ENCODE measurements at places on chromosomes 1 and 21.

GRCh38 chr1:234661317-234661928 lies 51.4 kb upstream of the IRF2BP2 start:
- DNase-seq, result no peak
- peaks cover 37% of the 10 kb centered on the region for H3K4me1 ChIP-seq
- no peaks in the 10 kb centered on the region for H3K27me3 ChIP-seq

DNA sequence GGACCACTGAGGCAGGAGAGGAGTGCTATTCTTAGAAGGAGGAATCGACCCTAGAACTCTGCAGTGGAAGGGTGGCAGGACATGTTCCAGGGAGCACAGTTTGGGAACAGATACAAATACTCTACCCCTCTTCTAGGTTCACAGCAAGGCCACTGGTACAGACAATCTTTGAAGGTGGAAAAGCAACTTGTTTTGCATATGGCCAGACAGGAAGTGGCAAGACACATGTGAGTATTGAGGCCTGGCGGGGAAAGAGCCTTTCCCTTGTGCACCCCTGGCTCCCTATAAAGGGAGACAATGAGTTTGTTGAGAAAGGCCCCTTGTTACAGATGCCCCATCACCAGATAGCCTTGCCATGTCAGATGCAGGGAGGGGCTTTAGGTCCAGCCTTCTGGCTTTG lies 17.8 kb downstream of the KIF2C start:
- H3K36me3 ChIP-seq, result peaks cover 43% of the 10 kb centered on the region
- no peaks in the 10 kb centered on the region for H3K27me3 ChIP-seq
- H3K4me3 ChIP-seq, result no peak overlapping the region
- DNase-seq, result no peak

DNA sequence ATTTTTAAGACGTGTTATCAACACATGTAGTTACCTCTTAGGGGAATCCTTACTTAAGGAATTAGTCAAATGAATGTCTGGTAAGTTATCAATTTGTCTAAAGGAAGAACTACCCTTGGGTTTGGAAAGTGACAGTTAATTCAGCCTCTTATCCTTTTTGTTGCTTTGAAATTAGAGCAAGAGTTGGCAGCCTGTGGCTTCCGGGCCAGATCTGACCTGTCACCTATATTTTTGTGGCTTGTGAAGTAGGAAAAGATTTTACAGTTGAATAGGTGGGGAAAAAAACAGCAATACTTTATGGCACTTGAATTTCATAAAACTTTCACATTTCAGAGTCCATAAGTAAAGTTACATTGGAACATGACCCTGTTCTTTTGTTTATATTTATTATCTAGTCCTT lies 5.5 kb downstream of the MRPS6 start:
- H3K4me1 ChIP-seq, result peaks cover 33% of the 10 kb centered on the region
- H3K27ac ChIP-seq, result no peak overlapping the region
- peaks cover 3% of the 10 kb centered on the region for H3K36me3 ChIP-seq
- no peak for DNase-seq
- H3K4me3 ChIP-seq, result no peak overlapping the region

DNA sequence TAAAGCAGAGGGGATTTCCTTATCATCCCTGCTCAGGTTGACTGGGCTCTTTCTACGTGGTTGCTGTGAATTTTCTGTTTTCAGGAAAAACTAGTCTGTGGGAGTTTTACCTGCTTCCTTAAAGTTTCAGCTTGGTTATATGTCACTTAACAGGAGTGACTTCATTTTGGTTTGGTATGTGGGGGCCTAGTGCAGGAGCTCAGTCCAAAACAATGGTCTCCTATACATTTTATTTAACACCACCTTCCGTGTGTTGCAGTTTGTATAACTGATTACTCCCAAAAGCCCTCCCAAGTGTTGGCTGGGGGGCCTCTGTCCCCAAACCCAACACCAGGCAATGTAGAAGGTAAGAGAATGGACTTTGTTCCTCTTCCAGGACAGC lies 5.3 kb downstream of the IL23R start:
- DNase-seq, result no peak
- no peak overlapping the region for H3K4me3 ChIP-seq
- no peaks in the 10 kb centered on the region for H3K27me3 ChIP-seq
- H3K27ac ChIP-seq, result no peak overlapping the region
- no peaks in the 10 kb centered on the region for H3K36me3 ChIP-seq
- H3K4me1 ChIP-seq, result no peaks in the 10 kb centered on the region

GRCh38 chr1:156708218-156708661 lies 2.9 kb upstream of the CRABP2 start:
- no peak for DNase-seq
- H3K4me1 ChIP-seq, result peaks cover 64% of the 10 kb centered on the region
- no peaks in the 10 kb centered on the region for H3K27me3 ChIP-seq
- H3K36me3 ChIP-seq, result no peaks in the 10 kb centered on the region
- H3K27ac ChIP-seq, result no peak overlapping the region

DNA sequence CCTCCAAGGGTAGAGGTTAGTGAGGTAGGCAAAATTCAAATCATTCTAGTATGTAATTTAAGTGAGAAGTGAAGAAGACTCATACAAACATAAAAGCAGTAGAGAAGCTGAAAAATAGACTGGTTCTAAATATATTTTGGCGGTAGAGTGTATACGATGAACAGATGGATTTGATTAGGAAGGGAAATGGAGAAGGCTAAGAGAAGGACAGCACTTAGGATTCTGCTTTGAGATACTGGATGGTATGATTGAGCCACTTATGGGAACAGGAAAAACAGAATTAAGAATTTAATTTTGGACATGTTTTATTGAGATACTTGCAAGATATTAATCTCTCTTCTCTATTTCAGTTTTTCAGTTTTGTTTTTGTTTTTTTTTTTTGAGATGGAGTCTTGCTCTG lies 60.1 kb downstream of the EPB41 start:
- H3K4me3 ChIP-seq, result peak overlapping the region; percentile 21
- no peaks in the 10 kb centered on the region for H3K27me3 ChIP-seq
- peak overlapping the region; percentile 85 for H3K27ac ChIP-seq
- peaks cover 33% of the 10 kb centered on the region for H3K4me1 ChIP-seq
- DNase-seq, result no peak
- H3K36me3 ChIP-seq, result no peaks in the 10 kb centered on the region

DNA sequence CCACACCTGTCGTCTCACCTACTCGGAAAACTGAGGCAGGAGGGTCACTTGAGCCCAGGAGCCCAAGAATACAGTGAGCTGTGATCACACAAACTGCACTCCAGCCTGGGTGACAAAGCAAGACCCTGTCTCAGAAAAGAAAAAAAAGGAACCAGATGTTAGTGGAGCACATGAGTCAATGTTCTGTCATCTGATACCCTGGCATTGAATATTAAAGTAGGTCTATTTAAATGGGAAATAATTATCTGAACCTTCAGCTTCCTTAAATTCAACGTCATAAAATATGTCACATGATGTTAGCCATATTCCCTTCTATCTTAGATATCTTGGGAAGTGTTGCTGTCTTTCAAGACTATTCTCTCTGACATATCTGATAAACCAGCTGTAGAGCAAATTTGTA lies 47.3 kb downstream of the NCAM2 start:
- H3K36me3 ChIP-seq, result no peaks in the 10 kb centered on the region
- no peak overlapping the region for H3K4me3 ChIP-seq
- DNase-seq, result no peak
- H3K27ac ChIP-seq, result no peak overlapping the region
- no peaks in the 10 kb centered on the region for H3K27me3 ChIP-seq
- H3K4me1 ChIP-seq, result no peaks in the 10 kb centered on the region

GRCh38 chr1:165169028-165169427 lies 187.5 kb downstream of the LMX1A start:
- H3K27me3 ChIP-seq, result no peaks in the 10 kb centered on the region
- peak; percentile 82 for DNase-seq
- peaks cover 50% of the 10 kb centered on the region for H3K4me1 ChIP-seq

DNA sequence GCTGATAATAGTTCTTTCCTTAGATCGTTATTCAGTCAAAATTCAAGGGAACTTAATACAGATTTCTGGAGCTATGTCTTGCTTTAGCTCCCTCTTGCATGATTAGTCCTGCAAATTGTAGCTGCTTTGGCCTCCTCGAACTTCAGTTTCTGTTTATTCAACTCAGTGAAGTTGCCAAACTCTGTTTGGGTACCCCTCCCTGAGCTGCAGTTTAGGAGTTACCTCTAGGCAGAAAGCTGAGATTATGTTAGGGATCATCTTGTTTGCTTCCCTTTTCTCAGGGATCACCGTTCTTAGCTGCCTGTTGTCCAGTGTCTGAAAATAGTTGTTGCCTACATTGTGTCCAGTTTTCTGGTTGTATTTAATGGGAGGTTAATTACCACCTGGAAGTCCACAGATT lies 43.5 kb downstream of the SNX27 start:
- H3K36me3 ChIP-seq, result no peaks in the 10 kb centered on the region
- H3K4me3 ChIP-seq, result no peak overlapping the region
- DNase-seq, result no peak
- H3K4me1 ChIP-seq, result no peaks in the 10 kb centered on the region

DNA sequence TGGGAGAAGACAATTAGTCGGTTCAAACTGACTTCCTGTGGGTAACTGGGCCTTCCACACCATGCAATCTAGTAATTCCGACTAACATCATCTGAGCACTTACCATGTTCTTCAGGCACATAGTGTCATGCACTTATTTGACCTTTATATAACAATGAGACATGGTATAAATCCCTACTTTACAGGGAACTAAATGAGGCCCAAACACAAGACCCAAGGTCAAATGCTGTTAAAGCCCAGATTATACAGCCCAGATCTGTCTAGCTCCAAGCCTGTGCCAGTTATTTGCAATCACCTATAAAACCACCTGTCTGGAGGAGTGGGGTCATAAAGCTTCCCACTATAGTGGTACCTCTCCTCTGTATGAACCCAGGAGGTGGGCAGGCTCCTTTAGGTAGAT lies 40.8 kb downstream of the JAK1 start:
- DNase-seq, result no peak
- H3K4me1 ChIP-seq, result peaks cover 21% of the 10 kb centered on the region
- no peak overlapping the region for H3K4me3 ChIP-seq

- H3K4me1 ChIP-seq, result peaks cover 85% of the 10 kb centered on the region
- H3K27ac ChIP-seq, result no peak overlapping the region
- no peak overlapping the region for H3K4me3 ChIP-seq
- DNase-seq, result no peak
Measured at GRCh38 chr1:205935869-205936268, 7.4 kb downstream of the SLC26A9 start.

DNA sequence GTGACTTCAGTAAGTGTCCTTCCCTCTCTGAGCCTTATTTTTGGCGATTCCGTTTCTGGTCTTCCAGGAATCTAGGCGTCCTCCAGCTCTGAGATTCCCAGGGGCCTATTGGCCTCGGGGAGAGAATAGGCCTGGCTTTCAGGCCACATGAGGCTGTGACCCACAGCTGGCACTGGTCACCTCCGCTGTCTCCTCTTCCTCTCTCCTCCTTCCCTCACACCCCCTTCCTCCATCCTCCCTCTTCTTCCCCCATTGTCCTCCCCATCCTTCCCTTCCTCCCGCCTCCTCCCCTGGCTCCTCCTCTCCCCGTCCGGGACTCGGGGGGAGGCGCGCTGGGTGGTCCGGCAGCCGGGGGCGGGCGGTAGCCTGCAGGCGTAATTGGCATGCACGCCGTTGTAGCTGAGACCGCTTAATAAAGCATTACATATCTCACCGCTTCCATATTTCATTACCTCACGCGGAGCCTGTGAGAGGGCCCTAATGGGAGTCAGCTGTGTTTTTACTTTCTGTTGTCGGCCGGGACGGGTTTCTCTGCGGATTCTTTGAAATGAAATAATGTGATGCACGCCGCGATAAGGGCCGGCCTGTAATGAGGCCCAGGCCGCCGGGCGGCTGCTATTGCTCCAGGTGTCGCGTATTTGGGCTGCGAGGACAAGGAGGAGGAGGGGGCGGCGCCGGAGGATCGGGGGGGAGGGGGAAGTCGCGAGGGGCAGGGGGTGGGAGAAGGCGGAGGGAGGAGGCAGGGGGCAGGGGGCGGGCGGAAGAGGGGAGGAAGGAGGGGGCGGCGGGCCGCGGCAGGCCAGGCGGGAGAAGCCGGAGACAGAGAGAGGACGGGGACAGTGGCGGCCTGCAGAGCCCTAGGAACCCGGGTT lies 95.3 kb downstream of the FOXD2 start:
- 0 out of 2 replicates have a peak, but pooled peaks cover 6% of the 10 kb centered on the region for H3K4me1 ChIP-seq
- DNase-seq, result no peak
- no peak overlapping the region for H3K27ac ChIP-seq
- H3K4me3 ChIP-seq, result no peak overlapping the region

DNA sequence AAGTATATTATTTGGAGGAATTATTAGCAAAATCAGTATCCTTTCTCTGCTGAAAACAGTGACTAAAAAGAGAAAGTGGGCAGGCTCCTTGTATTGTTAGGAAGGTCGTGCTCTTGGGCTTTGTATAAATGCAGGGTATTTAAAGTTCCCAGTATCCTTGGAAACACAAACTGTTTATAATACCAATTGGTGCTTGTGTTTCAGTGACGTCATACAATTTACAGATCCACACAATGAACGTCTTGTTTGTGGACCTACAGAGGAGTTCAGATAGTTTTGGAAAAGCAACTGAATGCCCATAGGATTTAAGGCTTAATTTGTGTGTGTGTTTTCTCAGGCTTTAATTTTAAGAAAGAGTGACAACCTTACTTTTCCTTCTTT lies 168.2 kb downstream of the RASAL2 start:
- no peaks in the 10 kb centered on the region for H3K27me3 ChIP-seq
- no peaks in the 10 kb centered on the region for H3K36me3 ChIP-seq
- no peak overlapping the region for H3K27ac ChIP-seq
- peak; percentile 38 for DNase-seq
- H3K4me3 ChIP-seq, result no peak overlapping the region
- H3K4me1 ChIP-seq, result peaks cover 11% of the 10 kb centered on the region

- H3K27me3 ChIP-seq, result no peaks in the 10 kb centered on the region
- H3K4me3 ChIP-seq, result no peak overlapping the region
- no peak overlapping the region for H3K27ac ChIP-seq
Measured at GRCh38 chr21:39033878-39034589, 149.2 kb downstream of the PSMG1 start.

DNA sequence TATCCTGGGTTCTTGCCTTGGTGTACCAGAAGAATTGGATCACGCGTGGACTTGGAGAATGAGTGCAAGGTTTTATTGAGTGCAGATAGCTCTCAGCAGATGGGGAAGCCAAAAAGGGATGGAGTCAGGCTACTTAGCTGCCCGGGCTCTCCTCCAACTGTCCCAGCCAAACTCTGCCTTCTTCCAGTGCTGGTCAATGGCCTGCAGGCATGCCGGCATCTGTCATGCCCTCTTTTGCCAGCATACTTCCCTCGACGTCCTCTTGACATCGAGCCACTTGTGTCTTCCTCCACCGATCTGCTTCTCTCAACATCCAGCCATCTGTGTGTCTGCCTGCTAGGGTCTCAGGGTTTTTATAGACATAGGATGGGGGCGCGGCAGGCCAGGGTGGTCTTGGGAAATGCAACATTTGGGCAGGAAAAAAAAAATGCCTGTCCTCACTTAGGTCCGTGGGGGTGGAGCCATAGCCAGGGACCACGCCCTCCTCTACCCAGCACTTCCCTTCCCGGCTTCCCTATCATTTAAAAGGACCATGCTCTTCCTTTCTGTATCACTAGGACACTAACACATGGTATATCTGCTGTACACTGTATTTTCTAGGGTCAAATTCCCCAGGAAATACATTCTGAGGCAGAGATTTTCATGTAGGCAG lies 47.0 kb upstream of the BCAR3 start:
- H3K4me1 ChIP-seq, result peaks cover 7% of the 10 kb centered on the region
- no peaks in the 10 kb centered on the region for H3K27me3 ChIP-seq
- DNase-seq, result no peak
- H3K36me3 ChIP-seq, result no peaks in the 10 kb centered on the region
- no peak overlapping the region for H3K4me3 ChIP-seq
